NCI-H345 (cell line): ENCODE measurements at places on chromosomes 4 and X.

DNA sequence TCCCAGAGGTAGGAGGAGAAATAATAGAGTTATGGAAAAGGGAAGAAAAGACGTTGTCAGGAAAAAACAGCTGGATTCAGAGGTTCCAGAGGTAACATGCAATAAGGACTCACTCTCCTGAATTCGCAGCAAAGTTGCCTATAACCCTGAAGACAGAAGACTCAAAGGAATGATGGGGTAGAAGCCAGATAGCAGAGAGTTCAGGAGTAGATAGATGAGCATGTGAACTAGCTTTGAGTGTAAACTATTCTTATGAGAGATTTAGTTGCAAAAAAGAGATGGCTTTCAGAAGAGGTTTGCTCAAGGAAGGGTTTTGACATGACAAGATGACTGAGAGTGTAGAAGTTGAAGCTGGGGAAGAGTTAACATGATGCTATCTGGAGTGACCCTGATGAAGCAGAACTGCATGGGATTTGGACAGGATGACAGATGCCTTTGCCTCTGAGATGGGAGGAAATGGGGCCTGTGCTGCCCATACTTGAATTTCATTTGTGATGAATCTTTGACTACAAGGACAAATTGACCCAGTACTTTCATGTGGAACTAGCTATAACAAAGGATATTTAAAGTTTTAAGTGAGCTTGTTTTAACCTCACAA, 73.9 kb downstream of the AMELX start:
- no peak for DNase-seq

GRCh38 chr4:133623847-133624246, 474.8 kb downstream of the PCDH10 start:
- DNase-seq, result no peak

- DNase-seq, result no peak
These were observed 170.0 kb upstream of the FRMPD4 start for GRCh38 chrX:11967986-11968869.

DNA sequence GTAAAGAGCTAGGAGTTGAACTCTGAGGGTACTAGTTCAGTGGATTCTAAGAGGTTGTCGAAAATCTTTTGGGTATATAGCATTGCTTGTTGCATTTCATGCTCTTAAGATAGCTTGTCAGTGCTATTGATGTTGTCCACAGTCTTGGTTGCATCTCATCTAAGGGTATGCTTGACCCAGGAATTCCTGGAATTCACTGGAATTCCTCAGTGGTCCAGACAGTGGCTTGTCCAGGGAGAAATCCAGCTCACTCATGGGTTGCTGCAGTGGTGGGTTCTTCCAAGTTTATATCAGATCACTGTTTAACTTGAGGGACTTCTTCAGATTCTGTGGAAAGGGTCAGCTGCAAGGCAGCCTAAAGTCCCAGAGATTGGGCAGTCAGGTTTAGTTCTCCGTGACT, 29.8 kb upstream of the SMARCAD1 start:
- DNase-seq, result no peak

DNA sequence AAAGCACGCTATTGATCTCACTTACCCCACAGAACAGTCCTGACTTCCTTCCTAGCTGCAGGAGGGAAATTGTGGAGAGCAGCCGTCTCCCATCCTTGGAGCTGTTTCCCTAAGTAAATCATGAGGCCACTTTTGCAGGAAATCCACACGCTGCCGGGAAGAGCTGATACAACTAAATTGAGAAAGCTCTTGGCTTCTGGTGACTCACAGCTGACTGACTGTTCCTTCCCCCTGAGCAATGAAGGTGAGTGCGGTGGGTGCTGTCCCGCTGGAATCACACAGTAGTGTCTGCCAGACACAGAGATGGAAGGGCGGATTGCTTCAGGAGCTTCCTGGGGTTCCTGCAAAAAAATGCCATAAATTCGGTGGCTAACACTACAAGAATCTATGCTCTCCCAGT, 268.9 kb downstream of the ASMT start:
- DNase-seq, result no peak

GRCh38 chrX:140500441-140500840, 4.4 kb downstream of the SOX3 start:
- no peak for DNase-seq

DNA sequence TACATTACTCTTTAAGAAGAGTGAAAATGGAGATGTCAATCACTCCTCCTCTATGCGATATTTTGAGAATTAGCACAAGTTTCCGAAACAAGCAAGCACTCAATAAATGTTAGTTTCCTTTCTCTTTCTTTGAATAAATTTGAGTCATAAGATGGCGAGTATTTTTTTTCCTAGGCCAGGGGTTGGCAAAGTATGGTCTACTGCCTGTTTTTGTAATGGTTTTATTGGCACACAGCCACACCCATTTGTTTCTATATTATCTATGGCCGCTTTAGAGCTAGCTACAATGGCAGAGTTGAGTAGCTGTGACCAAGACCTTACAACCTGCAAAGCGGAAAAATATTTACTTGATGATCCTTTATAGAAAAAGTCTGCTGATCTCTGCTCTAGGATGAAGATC, 139.5 kb downstream of the MID1 start:
- no peak for DNase-seq

DNA sequence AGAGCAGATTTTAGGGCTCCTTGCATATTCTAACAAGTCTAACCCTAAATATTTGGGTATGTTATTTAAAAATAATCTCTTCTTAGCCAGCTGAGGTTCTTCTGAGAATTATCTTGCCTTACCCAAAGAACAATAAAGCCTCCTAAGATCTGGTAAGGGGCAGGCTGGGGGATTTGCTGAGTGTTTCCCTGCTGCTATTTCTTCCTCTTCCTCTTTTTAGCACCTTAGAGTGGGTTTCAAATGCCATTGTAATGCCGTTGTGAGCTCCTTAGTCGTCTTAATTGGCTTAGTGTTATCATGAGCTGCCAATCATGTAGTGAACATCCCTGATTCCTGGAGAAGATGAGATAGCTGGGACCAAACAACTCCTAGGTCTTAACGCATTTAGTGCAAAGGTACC, 15.4 kb downstream of the STOX2 start:
- DNase-seq, result no peak

DNA sequence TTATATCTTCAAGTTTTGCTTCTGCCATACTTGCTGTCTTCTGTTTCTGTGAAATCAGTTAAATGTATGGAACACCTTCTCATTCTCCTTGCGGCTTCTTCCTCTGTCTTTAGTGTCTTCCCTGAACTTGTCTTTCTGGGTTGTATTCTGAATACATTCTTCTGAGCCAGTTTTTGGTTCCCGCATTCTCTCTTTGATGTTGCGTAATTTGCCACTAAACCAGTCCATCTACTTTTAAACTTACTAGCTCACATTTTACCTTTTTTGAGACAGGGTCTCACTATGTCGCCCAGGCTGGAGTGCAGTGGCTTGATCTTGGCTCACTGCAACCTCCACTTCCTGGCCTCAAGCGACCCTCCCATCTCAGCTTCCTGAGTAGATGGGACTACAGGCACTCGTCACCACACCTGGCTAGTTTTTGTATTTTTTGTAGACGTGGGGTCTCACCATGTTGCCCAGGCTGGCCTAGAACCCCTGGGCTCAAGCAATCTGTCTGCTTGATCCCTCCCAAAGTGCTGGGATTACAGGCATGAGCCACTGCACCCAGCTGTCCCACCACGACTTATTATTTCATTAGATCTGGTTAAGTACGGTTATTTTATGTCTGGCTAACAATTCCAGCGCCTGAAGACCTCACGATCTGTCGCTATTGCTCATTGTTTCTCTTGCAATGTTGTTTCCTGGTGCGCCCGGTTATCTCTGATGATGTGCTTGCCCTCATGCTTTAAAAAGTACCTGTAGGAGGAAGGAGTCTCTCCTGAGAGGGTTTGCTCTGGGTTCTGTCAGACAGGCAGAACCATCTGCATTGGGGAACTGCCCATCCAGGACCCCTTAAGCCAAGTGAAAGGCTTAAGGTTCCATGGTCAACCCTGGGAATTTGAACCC, 9.8 kb upstream of the FAM3A start:
- no peak for DNase-seq
